ENCODE measurements at places on chromosomes 12 and 14.

GRCh38 chr12:96233168-96233567 is 39.0 kb downstream of the ELK3 start:
- DNase-seq = no peak

GRCh38 chr12:120161852-120162251 is 32.7 kb downstream of the GCN1 start:
- no peak for DNase-seq

DNA sequence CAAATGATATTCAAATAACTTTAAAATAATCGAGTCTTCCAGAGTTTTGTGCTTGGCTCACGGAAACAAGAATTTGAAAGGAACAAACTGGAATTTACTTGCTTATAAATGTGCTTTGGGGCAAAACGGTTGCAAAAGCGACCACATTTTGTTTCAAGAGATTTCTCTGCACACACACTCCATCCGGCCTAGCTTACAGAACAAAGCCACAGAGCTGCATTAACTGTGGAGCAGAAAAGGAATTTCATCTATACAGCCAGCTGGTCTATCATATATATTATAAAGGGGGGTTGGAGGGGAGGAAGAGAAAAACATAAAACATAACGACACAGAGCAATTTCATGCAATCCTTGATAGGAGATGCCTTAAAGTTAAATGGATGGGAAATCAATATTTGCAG is 153.0 kb downstream of the MYRFL start:
- DNase-seq = no peak

DNA sequence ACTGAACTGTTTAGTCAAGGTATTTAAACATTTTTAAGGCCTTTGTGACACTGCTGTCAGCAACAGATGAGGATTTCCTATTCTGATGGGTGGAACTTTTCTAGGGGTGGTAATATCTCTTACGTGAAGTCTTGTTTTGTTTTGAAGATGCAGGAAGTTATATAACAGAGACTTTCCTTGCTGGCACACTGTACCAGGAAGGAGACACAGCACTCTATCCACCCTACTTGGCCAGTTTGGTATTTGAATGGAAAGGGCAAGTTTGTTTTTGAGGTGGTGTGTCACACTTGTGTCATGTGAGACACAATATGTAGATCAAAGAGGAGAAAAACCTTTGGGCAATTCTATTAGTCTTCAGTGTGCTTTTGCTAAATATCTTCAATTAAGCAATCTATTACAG is 51.6 kb upstream of the SRP54 start:
- DNase-seq = no peak

DNA sequence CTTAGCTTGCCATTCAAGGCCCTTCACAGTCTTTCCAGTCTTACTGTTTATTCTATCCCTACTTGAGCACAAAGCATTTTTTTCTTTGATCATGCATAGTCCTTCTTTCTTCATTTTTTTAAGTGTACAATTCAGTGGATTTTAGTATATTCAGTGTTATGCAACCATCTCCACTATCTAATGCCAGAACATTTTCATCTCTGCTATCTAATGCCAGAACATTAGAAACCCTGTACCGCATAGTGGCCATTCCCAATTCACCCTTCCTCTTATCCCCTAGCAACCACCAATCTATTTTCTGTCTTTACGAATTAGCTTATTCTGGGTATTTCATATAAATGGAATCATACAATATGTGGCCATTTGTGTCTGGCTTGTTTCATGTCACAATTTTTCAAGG is 13.4 kb downstream of the LPCAT3 start:
- DNase-seq = no peak

DNA sequence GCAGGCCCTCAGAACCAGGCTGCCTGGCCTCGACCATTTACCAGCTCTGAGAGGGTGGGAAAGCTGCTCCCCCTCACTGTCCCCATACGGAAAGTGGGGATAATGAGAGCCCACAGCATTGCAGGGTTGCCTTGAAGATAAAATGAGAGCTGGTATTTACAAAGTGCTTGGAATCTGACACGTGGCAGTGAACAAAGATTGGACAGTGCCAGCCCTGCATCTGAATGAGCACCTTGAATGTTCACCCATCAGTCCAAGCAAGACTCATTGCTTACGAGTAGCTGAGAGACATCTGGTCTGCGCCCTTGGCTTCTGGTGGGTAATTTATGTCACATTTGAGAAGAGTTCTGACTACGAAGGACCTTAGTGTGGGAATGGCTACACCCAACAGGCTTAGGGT is 67.5 kb downstream of the CLMN start:
- DNase-seq = no peak

DNA sequence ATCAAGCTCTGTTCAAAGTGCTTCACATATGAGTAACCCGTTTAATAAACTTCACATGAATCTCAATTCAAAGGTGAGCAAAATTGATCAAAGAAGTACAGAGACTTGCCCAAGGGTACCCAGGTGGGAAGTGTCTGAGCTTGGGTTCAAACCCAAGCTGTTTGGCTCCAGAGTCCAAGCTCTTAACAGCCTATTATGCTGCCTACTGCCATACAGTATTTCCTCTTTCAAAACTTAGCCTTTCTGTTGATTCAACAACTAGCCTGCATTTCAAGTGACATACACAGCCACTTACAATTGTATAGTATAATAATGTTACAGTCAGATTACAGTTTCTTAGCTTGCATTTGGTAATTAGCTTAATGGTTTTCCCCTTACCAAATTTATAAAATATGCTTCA is 29.7 kb downstream of the FRMD6 start:
- DNase-seq = no peak

- DNase-seq = peak; percentile 46
These were observed 35.7 kb downstream of the MRPL42 start for GRCh38 chr12:93502802-93503623.

DNA sequence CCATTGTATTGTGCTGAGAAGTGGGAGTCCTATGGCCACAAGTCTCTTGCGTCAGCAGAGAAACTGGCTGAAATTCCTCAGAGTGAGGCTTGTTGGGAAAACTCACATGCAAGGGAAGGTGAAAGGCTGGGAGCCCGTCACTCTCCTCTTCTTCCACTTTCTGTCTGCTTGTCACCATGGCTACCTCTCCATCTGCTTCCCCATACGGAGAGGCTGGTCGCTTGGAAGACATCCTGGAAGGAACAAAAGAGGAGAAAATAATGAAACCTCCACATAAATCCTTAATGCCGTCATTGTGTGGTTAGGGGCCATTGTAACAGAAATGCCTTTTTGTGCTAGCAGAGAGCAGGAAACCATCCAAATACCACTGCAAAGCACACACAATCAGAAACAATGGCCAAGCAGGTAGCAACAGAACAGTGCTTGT is 53.7 kb downstream of the SOX5 start:
- DNase-seq = peak; percentile 88

GRCh38 chr12:50537538-50537919 is 32.7 kb downstream of the DIP2B start:
- DNase-seq = no peak

GRCh38 chr14:21087294-21088091 is 11.0 kb downstream of the ZNF219 start:
- DNase-seq = peak; percentile 74
